DND-41 (cell line): ENCODE measurements at places on chromosomes 13 and 19.

- DNase-seq, result no peak
Observed at GRCh38 chr13:35841060-35841521, 290.1 kb downstream of the DCLK1 start.

GRCh38 chr13:62193919-62194318 is 778.3 kb upstream of the PCDH20 start:
- DNase-seq, result no peak

DNA sequence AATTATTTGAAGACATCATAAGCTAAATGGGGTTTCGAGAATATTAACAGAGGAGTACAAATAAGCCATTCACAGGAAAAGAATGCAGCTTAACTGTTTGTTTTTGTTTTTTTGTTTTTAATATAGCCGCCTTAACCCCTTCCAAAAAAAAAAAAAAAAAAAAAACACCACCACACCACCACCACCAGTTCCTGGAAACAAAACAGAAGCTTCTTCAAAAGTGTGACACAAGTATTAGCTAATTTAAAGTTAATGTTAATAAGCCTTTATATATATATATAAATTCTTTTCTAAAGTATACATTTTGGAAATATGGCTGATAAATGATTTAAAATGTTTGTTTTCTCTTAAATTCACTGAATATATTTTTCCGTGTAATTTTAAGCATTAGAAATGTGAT is 1.4 kb downstream of the RAP2A start:
- DNase-seq, result no peak

DNA sequence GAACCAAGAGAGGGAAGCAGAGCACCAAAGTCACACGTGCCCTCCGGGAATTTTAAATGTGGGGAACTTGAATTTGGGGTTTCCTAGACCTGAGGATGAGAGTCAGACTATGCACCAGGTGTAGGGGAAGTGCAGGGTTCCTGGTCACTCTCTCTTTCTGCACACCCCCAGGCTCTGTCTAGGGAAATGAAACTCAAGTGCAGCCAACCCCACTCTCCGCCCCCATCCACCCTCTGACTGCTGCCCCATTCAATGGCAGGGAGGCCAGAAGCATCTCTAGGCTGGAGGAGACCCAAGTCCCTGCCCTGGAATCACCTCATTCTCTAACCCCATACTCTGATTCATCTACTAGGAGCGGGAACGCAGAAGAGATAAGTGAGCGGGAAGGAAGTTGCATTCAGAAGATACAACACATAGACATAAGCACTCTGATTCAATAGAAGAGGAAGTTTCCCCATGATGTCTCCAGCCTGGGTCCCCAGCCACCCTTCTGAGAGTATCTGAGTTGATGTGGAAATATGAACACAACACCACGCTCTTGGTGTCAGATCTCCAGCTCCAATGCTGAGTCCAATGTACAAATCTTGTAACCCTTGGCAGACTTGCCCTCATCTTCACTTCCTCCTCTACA is 4.7 kb upstream of the SIGLEC14 start:
- no peak for DNase-seq

DNA sequence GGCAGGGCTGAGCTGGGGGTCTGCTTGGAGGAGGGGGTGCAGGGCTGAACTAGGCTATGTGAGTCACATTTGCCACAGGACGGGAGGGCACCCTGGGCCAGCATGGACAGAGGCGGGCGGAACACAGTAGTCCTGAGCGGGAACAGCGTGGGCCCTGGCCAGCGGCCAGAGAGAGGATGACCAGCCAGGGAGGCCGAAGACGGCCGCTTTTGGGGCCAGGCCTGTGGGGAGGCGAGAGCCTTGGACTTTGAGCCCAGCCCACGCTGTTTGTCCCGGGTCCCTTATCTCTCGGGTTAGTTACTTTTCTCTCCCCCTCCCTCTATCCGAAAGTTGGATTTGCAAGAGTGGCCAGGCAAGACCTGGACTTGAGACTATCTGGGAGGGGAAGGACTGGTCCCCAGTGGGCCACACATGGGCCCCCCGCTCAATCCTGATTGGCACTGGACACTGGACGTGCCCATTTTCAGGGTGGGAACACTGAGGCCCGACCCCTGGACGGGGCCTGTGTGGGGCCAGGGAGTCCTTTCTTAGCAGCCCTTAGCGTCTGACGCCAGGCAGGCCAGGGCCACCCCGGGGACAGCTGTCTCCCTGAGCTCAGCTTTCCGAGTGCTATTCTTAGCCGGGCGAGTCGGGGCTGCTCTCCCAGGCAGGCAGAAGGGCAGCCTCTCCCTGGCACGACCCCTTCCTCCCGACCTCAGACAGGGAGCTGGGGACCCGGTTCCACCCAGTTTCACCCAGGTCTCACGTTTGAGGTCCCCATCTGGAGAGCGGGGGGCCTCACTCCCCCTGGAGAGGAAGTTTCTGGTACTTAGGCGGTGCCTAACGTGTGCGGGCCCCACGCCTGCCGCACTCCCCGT is 833 bp downstream of the GAMT start:
- peak; percentile 43 for DNase-seq

GRCh38 chr13:23651887-23652286 is 81.7 kb downstream of the TNFRSF19 start:
- no peak for DNase-seq

- DNase-seq, result no peak
Observed at GRCh38 chr13:109314101-109314500, 472.3 kb downstream of the IRS2 start.

GRCh38 chr19:34217952-34218817 is 36.2 kb upstream of the GARRE1 start:
- DNase-seq, result peak; percentile 78

DNA sequence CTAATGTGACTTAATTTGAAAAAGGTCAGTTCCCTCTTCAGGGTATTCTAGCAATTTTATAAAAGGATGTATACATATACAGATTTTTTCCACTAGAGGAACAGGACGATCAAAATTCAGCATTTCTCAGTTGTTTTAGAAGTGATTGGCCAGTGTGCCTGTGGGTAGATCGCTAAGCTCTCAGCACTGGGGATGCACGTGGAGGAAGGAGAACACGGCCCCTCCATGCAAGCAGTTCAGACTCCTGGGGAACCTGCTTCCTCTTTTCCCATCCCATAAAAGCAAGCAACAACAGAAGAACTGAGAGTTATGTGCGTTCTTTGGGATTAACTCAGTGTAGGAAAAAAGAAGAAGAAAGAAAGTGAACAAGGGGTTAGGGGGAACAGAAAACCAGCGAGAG is 328.8 kb downstream of the FOXO1 start:
- no peak for DNase-seq

DNA sequence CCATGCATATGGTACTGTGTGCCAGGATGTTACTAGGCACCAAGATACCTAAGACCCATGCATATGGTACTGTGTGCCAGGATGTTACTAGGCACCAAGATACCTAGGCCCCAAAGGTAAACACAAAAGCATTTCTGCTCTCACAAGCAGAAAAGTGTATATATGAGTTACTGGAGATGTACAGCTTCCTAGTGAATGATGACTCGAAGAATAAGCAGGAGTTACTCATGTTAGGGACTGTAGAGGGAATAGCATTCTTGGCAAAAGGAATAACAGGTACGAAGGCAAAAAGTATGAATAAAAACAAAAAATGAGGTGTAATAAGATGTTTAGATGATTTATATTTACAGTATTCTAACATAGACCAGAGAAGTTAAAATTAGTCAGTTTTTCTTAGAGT is 383.7 kb downstream of the DIAPH3 start:
- no peak for DNase-seq

DNA sequence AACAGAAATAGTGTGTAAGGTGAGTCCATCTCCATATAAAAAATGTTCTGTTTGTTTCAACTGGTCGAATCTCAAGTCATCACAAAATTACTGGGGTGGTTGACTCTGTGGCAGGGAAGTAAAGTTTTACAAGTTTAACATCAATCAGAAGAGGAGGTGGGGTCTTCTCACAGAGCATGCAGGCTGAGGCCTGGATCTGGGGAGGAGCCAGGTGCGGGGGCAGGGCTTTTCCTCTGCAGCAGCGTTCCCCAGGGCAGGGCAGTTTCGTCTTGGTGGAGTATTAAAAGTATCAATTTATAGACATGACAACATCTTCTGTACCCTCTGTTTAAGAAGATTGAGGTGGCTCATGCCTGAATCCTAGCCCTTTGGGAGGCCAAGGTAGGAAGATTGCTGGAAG is 68.8 kb downstream of the SLC7A9 start:
- DNase-seq, result no peak

GRCh38 chr19:41708481-41708880 is at the start of gene CEACAM5:
CEACAM5 (plus strand) TSS chr19:41708626; CDS start chr19:41708732, 106 bp downstream.
- no peak for DNase-seq

DNA sequence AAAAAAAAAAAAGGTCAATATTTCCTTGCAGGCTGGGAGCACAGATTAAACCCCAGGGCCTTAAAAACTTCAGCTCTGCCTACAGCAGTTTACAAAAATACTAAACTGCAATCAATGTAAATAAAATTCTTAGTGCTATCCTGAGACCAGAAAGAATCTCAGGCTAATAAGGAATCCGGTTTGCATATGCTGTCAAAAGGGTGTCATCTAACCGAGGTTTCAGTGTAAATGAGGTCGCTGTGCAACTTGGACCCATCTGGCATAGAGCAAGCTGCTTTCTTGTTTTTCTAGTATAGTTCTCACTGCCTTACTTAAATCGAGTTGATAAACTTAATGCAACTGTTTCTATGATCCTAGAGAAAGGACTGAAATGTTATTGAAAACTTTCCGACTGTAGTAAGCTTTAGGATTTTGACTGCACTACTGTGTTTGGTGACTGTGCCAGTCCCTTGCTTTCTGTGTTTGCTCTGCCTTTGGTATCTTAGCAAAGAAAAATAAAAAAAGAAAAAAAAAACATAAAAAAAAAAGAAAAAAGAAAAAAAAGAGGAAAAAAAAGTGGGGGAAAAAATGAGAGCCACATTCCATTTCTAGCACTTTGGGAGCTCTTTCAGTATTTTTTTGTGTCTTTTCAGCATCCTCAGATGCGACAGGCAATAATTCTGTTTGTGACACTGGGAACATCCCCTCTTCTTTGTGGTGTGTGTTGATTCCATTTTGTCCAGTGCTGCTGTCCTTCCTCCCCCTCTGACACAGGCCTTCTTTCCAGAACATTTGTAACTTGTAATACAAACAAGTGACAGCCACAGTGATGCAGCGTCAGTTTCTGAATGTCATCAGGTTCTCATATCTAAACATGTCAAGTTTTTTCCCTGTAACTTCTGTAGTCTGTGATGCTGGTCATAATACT is 340.5 kb downstream of the ZNF536 start:
- DNase-seq, result no peak

GRCh38 chr13:44453881-44454280 is 80.3 kb downstream of the SERP2 start:
- DNase-seq, result no peak

- no peak for DNase-seq
Observed at GRCh38 chr13:100773923-100774663, 99.5 kb upstream of the TMTC4 start.

- no peak for DNase-seq
Observed at GRCh38 chr19:34332027-34332760, 32.8 kb upstream of the GPI start.

DNA sequence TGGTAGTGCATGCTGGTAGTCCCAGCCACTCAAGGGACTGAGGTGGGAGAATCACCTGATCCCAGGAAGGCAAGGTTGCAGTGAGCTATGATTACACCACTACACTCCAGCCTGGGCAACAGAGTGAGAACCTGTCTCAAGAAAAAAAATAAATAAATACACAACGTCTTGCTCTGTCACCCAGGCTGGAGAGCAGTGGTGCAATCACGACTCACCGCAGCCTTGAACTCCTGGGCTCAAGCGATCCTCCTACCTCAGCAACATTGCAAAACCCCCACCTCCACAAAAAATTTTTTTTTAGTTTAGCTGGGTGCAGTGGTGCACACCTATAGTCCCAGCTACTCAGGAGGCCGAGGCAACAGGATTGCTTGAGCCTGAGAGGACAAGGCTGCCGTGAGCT is 8.8 kb downstream of the TPM4 start:
- no peak for DNase-seq

DNA sequence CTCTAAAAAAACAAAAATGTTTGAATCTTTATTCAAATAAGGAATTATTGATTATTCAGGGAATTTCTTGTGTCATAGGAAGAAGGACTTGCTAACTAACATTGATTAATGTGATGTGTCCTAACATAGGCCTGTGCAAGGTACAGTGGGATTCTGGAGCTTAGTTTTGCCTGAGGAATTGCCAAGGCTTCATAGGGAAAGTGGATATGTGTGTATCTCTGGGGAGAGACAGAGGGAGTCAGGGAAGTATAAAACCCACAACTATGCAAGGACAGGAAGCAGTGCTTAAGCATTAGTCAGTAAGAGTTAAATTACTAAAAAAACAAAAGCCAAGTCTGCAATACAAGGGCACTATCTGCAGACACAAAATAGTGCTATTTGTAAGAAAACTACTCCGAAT is 59.6 kb downstream of the WDFY2 start:
- DNase-seq, result no peak

DNA sequence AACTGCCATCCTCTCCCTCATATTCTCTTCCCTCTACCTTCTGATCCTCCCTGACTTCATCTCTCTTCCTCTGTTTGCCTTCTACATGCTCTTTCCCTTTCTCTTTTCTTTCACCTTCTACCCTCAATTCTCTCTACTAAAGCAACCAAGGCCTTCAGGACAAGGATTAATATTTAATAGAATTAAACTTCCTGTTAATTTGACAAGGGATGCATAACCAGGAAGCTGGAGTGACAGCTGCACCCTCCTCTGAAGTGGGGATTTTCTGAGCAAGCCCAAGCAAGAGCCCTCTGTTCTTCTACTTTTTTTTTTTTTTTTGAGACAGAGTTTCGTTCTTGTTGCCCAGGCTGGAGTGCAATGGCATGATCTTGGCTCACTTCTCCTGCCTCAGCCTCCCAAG is 63.4 kb upstream of the MED4 start:
- DNase-seq, result peak; percentile 46

DNA sequence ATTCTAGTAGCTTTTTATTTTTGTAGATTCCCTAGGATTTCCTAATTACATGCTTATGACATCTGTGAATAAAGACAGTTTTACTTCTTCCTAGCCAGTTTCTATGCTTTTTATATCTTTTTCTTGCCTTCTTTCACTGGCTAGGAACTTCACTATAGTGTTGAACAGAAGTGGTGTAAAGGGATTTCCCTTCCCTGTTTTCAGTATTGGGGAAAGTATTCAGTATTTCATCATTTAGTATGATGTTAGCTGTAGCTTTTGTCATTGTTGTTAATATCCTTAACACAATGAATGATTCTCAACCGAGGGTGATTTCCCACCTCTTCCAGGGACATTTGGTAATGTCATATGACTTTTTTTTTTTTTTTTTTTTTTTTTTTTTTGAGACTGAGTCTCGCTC is 77.3 kb downstream of the SLC6A16 start:
- no peak for DNase-seq

GRCh38 chr13:51697855-51698254 is 106.1 kb downstream of the DHRS12 start:
- no peak for DNase-seq

GRCh38 chr19:3457528-3458228 is 22.6 kb downstream of the SMIM24 start:
- DNase-seq, result no peak

GRCh38 chr13:32504263-32504662 is 34.3 kb downstream of the N4BP2L2 start:
- DNase-seq, result no peak

- no peak for DNase-seq
Observed at GRCh38 chr13:111259058-111259457, 61.4 kb upstream of the TEX29 start.

- no peak for DNase-seq
Observed at GRCh38 chr13:23605831-23606230, 35.6 kb downstream of the TNFRSF19 start.

GRCh38 chr13:33973194-33973593 is 155.2 kb downstream of the RFC3 start:
- DNase-seq, result no peak
